ENCODE measurements at places on chromosomes 2 and 18.

GRCh38 chr2:218648088-218648786, 11.2 kb downstream of the ZNF142 start:
- peak; percentile 31 for DNase-seq

DNA sequence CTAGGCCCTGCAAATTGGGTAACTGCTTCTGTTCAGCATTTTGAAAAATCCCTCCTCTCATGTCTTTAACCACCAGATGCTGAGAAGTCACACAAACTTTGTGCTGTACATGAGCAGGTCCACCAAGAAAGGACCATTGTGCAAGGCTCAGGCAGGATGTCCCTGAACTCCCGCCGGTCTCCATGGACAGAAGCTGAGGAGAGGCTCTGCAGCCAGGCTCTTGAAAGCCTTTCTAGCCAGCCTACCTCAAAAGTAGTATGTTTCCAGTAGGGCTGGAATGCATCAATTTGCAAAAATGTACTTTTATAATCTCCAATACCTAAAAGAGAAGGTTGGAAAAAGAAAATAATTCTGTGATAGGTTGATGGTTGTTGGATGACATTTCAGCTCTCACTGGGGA, 47.0 kb upstream of the SH3BP4 start:
- DNase-seq = no peak

DNA sequence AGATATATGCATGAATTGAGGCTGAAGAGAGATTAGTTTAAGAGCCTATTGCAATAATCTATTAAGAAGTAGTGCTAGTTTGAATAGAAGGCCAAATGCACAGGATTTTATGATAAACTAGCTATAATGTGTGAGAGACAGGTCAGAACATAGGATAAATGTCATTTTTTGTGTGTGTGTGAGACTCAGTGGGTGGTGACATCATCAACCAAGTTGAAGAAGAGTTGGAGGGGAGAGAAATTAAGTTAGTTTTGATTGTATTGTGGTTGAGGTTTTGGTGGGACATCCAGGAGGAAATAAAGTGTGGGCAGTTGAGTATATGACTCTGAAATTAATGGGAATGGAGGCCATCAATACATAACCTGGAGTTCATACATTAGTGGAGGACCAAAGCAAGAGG, 320.1 kb upstream of the CWC22 start:
- no peak for DNase-seq

DNA sequence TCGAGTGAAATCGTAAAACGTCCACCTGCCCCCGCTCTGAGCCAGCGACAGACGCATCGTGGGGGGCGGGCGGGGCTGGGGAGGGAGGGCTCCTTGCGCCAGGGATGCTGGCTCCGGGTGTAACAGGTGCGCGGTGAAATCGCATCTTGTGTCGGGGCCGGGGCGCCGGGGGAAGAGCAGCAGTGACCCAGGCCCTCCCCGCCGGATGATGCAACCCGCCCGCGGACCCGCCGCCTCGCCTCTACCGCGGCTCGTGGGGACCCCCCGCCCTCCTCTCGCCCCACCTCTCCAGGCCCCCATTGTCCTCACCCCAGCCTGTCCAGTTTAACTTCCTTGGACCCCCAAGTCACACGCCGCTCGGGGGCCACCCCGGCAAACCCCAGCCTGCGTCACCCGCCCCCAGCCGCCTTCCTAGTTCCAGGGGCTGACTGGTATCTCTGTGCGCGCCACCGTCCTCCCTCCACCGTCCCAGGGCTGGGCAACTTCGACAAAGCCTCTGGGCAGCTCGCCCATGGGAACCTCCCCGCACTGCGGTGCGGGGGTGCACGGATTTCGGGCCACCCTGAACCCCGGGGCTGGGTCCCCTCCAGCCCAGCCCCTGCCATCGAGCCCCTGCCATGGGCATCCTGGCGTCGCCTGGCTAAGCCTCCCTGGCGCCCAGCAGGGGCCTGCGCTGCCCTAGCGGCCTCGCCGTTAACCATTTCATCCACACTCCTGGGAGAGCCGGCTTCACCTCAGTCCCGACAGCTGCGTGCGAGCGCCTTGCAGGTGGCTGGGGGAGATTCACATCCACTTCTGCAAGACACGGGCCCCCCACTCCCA, 799 bp upstream of the KIF1A start:
- no peak for DNase-seq

DNA sequence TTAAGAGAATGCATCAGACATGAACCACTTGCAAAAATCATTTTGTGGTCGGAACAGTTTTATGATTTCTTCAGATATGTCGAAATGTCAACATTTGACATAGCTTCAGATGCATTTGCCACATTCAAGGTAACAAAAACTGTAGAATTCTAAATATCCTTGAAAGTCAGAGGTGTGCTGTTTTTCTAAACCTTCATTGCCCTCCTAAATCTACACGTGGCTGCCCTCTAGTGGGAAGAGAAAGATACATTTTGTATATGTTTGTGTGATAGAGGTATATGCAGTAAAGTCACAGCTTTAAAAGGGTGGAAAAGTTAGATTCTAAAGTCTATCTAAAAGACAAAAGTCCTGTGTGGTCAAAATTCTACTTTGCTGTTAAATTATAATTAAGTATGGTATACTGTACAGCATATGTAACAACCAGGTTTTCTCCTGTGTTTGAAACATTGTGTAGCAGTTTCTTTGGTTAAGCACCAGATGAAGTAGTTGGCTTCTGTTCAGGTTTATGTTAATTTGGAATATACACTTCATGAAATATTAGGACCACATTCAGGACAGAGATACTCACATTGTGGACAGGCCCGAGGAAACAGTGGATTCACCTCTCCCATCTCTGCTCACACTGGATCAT, 65.9 kb upstream of the ITM2C start:
- DNase-seq = peak; percentile 48

Measured in stimulated activated CD4-positive, alpha-beta T cell treated with anti-CD3 and anti-CD28 coated beads, Interleukin-2, amount 100 ng/mL, for 4 hours (primary cell).